ENCODE measurements at places on chromosomes 7 and 10.

GRCh38 chr7:13945670-13946069 is 43.8 kb downstream of the ETV1 start:
- DNase-seq, result peak; percentile 21

GRCh38 chr7:87451187-87451586 is 24.3 kb downstream of the ABCB4 start:
- DNase-seq, result no peak

GRCh38 chr10:62580396-62580795 is 206.2 kb downstream of the ZNF365 start:
- DNase-seq, result no peak

- no peak for DNase-seq
Observed at GRCh38 chr7:115965236-115965635, 65.3 kb downstream of the TFEC start.

DNA sequence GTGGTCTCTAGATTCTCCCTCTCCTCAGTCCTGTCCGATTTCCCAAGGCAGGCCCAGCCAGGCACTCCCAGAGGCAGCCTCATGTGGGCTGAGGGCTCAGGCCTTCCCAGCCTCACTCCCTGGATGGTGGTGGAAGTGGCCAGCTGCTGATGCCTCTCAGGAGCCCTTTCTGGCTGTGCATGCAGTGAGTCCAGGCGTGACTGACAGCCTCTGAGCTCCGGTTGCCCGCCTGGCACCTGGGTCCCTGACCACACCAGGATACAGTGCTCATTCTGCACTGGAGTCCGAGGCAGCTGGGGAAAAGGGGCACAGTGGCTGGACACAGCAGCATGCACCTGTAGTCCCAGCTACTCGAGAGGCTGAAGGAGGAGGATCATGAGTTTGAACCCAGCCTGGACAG is 132.6 kb downstream of the CUL2 start:
- DNase-seq, result no peak

- DNase-seq, result no peak
Observed at GRCh38 chr7:125122173-125122572, 192.5 kb upstream of the POT1 start.

DNA sequence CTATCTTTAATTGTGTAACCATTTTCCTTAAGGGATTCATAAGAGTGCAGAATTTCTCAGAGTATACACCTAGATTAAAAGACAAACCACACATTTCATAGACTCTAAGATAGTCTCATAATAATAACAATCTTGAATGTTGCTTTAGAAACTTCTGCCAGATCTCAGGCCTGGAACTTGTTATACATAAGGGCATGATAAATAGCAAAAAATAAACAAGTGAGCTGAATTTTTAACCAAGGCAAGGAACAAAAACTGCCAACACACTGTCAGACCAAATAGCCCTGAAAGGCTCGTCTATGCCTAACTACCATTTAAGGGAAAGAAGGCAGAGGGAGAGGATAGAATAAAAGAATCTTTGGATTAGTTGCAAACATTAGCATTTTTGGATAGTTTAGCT is 65.8 kb upstream of the SEMA3C start:
- DNase-seq, result no peak

GRCh38 chr7:26237035-26237807 is 35.7 kb downstream of the CBX3 start:
- DNase-seq, result no peak

DNA sequence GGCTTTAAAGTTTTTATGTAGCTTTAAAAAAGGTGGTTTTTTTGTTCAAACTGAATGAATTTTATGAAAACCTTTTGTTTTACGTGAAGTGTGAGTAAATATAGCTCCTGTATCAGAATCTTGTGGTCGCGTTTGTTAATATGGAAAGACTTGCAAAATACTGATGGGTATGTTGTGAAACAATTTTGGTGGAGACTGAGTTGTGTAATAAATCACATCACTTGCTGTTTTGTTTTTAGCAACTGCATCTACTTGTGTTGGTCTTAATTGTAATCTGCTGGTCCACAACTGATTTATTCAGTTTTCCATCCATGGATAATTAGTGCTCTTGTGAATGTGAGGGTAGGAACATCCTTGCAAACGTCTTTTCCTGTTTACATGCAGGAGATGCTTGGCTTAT is 10.5 kb downstream of the PLXDC2 start:
- no peak for DNase-seq

- DNase-seq, result peak; percentile 19
Observed at GRCh38 chr10:55631071-55631654, 729.9 kb downstream of the ZWINT start.

- no peak for DNase-seq
Observed at GRCh38 chr10:24938525-24938924, 13.9 kb downstream of the PRTFDC1 start.

DNA sequence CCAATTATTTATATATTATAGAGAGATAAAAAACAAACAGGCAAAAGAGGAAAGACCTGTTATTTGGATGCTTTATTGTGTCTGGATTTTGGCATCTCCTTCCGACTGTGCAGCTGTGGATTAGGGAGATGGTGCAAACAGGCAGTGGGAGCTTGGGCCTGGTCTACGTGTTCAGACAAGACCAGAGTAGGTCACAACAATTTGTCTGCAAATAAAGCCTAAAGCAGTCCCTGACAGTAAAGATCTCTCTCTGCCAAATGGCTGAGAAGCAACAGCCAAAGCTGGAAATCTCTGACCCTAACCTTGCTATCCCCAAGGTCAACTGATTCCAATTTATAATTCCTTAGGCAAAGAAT is 82.0 kb downstream of the ABLIM1 start:
- DNase-seq, result no peak

DNA sequence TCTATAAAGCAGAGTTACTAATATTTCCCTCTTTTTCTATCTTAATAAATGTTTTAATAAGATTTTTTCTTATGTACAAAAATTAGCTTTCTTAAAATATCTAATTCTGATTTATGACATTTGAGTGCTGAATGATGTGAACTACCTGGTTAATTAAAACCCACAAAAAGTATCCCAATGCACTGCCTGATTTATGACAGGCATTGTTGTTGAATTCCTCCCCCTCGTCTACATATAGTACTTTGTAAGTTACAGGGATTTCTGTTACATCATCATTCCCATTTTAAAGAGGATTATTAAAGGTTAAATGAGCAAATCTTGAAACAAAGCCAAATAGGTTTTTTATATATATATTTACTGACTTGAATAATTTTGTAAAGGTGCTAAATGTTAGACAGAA is 91.1 kb downstream of the NRBF2 start:
- DNase-seq, result no peak

DNA sequence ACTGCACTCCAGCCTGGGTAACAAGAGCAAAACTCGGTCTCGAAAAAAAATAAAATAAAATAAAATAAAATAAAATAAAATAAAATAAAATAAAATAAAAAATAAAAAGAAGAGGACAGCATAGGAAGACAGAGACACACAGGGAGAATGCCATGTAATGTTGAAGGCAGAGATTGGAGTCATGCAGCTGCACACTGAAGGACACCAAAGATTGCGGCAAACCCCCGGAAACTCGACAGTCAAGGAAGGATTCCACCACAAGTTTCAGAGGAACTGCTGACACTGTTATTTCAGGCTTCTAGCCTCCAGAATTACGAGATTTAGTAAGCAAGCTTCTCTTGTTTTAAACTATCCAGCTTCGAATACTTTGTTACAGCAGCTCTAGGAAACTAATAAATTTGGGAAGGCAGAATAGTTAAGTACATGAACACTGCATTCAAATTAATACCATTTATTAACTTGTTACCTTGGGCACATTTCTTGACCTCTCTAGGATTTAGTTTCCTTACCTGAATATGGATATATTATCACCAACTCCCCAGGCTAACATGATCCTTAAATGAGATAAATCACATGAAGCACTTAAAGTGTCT is 9.5 kb downstream of the CPED1 start:
- DNase-seq, result no peak

GRCh38 chr7:151665368-151665767 is 145.7 kb upstream of the RHEB start:
- no peak for DNase-seq

- DNase-seq, result no peak
Observed at GRCh38 chr7:1777122-1777521, 107.0 kb downstream of the ELFN1 start.

- DNase-seq, result no peak
Observed at GRCh38 chr10:81013771-81014170, 476.1 kb downstream of the SH2D4B start.

DNA sequence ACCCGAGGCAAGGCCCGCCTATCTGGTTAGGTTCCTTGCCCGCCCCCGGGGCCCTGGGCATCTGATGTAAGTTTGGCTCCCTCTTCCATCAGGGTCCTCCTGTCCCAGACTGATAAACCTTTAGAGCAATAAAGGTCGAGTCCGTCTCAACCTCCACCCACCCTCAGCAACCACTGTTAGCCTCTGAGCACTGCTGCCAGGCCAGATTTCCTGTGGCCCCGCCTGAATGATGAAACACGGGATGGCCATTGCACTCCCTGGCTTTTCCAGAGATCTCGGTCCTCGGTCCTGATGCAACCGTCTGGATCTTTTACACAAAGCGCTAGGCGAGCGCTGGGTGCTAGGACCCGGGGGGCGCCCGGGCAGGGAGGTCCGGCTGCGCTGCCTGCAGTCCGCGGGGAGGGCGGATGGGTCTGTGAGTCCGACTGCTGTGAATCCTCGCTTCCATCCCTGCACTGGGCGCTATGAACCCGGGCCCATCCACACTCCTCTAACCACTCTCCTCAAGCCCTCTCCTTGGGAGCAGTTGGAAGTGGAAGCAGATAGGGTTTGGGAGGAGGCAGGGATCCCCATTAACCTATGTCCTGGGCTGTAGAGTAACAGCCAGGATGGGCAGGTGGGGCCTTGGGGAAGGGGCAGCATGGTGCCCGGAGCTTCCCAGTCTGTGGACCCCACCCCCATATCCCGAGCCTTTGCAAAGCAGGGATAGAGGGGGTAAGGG is 875 bp upstream of the DDIT4 start:
- DNase-seq, result peak; percentile 82

DNA sequence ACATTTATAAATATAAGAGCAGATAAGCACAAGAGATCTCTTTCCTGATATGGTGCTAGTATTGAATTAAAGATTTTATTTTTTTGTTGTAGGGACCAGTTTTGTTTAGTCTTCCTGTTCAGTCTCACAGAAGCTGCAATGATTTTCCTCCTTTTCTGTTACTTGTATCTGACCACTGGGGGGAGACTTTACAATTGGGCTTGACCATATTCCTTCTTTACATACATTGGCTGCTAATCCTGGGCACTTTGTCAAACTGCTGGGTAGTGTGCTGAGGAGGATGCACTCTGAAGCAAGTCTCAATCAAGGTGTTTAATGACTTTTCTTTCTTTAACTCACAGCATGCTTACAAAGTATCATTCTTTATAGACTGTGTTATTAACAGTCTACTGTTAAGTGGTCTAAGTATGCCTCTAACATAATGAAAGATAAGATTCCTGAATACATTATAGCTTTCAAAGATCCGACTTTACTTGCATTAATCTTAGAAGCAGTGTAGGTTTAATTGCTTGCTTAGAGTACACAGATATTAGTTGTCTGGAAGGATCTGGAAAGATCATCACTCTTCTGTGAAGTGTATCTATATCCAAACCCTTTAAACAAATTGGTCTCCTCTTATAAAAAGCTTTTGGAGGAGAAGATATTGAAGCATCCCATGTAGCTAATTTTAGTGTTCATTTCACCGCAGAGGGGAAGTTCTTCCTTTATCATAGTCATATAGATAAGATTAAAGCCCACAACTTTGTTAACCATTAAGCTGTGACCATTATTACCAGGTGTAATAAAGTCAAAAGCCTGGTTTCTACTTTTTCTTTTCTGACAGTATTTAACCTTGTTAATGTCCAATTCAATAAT is 3.1 kb downstream of the PALS2 start:
- peak; percentile 78 for DNase-seq

DNA sequence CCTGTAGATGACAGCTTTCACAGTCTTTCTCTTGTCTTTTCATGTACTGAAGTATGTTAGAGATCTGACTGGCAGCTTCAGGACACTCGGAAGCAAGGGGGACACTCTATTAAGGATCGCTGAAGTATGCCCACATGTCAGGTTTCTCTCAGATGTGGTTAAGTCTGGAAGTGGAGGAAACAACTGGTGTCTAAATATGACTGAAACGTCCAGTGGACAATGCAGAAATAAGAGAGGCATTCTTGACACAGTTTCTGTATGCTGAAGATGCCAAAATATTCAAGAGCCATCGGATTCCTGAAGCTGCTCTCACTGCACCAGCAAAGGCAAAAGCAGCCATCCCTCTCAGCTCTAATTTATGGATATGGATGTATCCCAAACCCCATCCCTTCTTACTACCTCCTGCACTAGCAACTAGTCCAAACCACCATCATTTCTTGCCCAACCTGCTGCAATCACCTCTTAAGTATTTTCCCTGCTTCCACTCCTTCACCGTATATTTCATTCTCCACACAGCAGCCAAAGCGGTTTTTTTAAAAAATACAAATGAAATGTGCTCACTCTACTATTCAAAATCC is 113.4 kb downstream of the REEP3 start:
- no peak for DNase-seq

- no peak for DNase-seq
Observed at GRCh38 chr10:27433976-27434375, 70.1 kb upstream of the RAB18 start.

DNA sequence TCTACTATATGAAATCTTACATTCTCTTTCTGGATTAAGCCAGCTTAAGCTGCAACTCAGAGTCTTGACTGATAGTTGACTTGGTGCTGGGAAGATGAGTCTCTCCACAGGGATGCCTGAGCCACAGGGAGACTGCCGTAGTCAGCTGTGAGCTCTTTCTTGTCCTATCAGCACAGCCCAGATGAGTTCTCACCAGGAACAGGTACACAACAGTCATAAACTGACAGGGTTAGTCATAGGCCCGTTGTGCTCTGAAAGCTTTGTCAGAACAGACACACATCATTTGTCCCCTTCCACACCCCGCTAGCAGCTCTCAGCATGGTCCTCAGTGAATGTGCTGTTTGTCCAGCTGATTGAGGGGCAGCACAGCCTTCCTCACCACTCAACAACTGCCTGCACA is 221.6 kb downstream of the RPS24 start:
- peak; percentile 44 for DNase-seq

DNA sequence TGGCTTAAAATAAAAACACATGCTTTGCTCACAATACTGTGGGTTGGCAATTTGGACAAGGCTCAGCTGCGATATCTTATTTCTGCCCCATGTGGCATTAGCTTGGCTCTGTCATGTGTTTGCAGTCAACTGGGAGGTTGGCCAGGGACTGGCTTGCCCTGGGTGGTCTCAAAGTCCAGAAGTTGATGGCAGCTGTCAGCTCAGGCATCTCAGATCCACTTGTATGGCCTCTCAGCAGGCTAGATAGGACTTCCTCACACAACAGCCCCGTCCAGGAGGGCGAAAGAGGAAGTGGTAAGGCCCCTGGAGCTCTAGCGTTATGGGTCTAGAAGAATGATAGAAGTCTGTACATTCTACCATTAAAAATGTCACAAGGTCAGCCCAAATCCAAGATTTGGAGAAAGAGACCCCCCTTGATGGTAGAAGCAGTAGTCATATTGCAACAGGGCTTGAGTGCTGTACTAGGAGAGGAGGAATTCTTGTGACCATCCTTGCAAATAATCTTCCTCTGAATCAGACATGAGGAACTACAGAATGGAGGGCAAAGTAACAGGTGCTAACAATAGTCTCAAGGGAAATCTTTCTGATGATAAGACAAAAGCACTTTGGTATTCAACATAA is 166.2 kb downstream of the FAM107B start:
- no peak for DNase-seq

GRCh38 chr10:35594115-35595079 is 10.7 kb upstream of the GJD4 start:
- no peak for DNase-seq

Measured in A172 (cell line).